ENCODE measurements at places on chromosomes 6 and 20.
A peak's percentile ranks its signal among the peaks of the same experiment; 100 is the strongest.

DNA sequence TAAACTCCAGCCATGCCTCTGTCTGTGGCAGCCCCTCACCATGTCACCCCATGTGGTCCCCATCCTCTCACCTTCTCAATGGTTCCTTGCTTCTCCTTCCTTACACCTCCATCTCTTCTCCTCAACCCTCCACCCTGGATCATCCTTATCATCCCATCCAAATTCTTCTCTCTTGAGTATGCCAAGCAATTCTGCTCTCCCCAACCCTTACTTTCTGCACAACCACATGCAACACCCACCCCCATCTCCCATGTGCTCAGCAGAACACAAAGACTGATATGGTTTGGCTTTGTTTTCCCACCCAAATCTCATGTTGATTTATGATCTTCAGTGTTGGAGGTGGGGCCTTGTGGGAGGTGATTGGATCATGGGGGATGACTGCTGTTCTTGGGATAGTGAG is 42.5 kb upstream of the RALY start:
- DNase-seq, result no peak

DNA sequence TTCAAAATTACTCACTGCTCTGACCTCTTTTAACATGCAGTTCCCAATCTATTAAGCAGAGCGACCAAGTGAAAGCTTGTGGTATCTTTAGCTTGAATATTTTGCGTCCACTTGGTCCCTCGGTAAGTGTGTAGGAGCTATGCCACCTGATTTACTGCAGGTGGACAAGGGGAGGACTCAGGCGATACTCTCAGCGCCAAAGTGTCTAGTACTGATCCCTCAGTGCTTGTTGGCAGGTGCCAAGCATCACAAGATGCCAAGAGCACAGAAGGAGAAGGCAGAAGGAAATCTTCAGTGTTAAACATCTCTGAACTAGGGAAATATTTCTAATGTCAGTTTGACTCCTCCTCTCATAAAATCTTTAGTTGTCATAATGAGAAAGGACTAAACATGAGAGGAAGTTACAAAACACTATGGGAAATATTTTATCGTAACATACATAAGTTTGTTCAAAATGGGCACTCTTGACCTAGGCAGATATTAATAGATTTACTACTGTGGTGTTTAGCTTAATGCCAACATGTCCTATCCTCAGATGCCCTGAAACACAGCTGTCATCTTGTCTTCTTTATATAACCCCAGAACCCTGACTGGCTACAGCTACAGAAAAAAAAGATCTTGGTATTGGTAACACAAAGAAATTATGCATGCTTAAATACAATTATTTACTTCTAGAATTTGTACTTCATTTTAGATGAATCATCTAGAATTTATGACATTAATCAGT is 19.5 kb downstream of the NHLRC1 start:
- no peak for DNase-seq

DNA sequence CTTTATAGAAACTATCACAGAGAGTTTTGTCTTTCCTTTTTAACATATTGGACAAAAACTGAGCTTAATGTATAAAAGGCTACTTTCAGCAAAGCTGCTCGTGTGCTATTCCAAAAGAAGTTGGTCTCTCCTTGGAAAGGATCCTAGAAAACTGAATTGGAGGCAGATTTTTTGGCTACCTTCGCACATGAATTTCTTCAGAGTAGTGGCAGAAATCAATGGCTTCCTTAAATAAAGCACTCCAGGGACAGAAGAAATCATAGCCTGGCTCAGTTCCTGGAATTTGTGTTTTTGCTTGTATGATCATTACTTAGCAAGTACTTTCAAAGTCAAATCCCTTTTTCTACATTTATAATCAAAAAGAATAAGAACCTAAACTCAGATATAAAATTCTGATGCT is 780.3 kb downstream of the PHF3 start:
- DNase-seq, result no peak

DNA sequence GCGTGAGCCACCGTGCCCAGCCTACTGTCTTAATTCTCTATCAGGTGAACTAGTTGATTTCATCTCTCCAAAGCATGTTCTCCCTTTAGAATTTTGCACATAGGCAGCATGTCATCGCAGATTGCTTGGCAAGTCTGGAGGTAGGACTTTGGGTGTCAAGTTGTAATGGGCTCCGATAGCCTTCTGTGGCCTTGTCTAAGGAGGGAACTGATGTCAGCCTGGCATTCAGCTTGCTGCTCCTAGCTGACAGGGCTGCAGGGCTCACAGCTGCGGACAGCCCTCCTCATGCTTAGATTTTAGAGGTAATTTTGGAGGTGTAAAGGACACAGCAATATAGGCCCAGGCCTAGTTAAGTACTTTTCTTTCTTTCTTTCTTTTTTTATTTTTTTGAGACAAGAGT is 11.3 kb downstream of the CHMP4B start:
- no peak for DNase-seq

GRCh38 chr6:34696189-34696738 is 303 bp downstream of the ILRUN start:
- peak; percentile 57 for DNase-seq
